ENCODE measurements at places on chromosomes 7 and 10.

- no peak for DNase-seq
Observed at GRCh38 chr7:132577206-132578049, 1.2 kb upstream of the PLXNA4 start.

GRCh38 chr7:134504660-134505164 is 22.7 kb upstream of the AKR1B10 start:
- no peak for DNase-seq

GRCh38 chr7:1476859-1477258 is 17.6 kb upstream of the MICALL2 start:
- no peak for DNase-seq

DNA sequence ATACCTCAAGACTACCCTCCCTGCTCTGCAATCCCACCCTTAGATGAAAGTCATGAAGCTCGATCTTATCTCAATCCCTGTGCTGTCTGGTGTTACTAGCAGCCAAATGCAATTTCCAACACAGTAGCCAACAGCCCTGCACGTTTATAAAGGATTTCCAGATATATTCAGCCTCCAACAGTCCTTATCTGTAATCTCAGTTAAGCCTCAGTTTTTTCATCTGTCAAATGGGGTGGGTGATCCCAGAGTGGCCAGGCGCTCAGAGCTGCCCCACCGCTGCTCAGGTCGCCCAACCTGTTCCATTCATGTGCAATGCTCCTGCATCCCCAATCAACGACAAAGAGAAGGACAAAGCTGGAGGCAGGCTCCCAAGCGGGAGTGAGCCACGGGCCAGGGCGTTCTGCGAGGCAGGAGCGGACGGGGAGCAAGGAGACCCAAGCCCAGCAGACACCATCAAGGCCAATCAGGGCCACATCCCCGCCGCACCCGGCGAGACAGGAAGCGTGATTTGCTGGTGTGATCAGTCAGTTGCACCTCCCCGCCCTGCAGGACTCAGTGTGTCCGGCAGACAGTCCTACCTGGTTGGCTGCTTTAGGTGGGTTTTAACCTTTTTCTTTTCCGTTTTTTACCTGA is 19.7 kb downstream of the PDGFA start:
- DNase-seq, result no peak

DNA sequence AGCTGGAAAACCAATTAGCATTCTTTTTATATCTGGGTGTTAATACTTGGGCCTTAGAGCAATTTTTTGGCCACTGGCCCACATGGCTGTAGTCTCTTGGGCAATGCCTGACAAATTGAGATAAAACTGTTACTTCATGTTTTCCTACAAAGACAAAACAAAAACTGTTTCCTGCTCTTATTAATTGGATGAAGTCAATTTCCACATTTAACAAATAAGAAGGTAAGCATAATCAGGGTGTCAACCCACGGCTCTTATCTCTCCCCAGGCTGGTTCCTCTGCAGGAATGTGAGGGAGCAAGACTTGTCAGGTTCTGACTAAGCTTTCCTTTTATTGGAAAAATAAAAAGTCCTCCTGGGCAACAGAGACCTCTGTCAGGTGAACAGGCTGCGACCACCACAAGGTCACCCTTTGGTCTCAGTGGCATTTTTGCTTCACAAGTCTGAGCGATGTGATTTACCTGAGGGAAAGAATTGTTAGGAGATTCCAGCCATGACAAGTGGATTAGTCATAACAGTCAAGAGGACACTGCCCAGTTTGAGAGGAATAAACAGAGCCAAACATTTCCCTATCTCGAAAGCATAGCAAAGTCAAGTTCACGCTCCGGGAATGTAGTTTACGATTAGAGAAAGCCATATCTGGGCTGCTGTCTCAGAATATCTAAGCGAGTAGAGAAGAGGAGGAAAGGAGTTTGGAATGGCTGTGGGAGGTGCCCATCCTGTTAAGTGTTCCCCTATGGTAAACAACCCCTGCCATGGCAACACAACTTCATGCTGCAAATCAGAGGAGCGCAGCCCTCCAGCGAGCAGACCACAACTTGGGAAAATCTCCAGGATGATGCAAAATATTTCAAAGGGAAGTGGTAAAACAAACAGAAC is 144.4 kb downstream of the TES start:
- DNase-seq, result no peak

GRCh38 chr7:127650847-127651555 is 993 bp upstream of the SND1 start:
- no peak for DNase-seq

DNA sequence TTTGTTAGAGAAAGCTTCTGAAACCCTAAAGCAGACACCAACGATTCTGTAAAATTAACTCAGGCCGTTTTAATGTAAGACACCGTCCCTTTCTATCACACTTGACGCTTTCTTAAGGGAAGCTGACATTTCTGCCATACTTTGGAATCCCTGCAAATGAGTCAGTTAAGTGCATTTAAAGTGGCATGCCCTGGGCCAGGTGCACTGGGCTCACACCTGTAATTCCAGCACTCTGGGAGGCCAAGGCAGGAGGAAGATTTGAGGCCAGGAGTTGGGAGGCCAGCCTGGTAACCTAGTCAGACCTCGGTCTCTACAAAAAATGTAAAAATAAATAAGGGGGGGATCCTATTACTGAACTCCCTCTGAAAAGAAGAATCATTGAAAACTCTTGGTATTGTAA is 4.4 kb downstream of the UBE2H start:
- DNase-seq, result no peak

GRCh38 chr10:117965984-117966383 is 80.8 kb downstream of the RAB11FIP2 start:
- no peak for DNase-seq

- DNase-seq, result no peak
Observed at GRCh38 chr10:2119316-2119715, 382.0 kb upstream of the ADARB2 start.

DNA sequence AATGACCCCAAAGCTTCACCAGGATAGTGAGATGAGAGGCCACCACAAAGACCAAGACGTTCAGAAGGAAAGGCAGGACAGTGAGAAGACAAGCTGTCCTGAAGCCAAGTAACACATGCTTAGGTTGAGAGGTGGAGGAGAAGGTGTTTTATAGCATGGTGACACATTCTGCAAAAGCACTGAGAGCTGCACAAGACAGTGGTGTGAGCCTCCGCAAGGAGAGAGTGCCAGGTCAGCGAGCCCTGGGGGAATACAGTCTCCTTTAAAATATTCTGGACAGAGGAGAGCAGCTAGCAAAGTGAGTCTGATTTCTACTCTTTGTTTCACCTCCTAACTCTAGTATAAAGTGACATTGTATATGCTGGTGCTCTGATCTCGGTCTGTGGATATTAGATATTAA is 68.0 kb upstream of the VKORC1L1 start:
- no peak for DNase-seq

- DNase-seq, result no peak
Observed at GRCh38 chr7:14339861-14340260, 350.4 kb upstream of the ETV1 start.

GRCh38 chr7:132168239-132168638 is 408.0 kb downstream of the PLXNA4 start:
- no peak for DNase-seq

- no peak for DNase-seq
Observed at GRCh38 chr10:126674741-126675515, 4.4 kb upstream of the C10orf90 start.

DNA sequence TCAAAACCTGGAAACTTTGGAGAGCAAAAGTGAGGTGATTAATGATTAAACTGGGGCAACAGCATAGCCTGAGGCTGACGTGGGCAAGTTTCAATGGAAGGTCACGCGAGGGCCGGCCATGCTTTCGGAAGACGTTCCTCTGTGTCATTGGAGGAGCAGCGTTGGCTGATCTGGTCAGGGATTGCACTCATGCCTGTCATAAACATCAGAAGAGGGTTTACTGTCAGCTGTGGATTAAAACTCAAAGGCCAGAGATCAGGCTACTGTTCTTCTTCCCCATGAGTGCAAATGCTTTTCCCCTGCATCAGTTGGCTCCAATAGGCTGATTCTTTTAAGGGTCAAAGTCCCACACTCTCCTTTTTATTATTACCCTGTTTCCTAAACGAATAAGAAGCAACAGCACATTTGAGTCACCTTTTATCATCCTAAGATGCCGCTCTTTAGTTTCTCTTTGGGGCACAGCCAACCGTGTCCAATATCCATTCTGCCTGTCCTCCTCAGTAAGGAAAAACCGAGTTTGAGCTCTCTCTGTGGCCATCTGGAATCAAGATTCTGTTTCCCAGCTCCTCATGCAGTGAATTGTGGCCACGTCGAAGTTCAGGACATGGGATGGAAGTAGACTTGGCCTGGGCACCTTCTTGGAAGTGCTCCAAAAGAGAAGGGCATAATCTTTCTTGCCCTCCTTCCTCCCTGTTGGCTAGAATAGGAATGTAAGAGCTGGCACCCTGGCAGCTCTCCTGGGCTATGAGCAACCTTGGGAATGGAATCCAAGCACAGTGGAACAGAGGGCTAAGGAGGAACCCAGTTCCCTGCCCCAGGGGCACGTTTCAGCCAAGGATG is 62.5 kb upstream of the INSIG1 start:
- no peak for DNase-seq

GRCh38 chr10:132580143-132580542 is 42.6 kb downstream of the INPP5A start:
- DNase-seq, result no peak

DNA sequence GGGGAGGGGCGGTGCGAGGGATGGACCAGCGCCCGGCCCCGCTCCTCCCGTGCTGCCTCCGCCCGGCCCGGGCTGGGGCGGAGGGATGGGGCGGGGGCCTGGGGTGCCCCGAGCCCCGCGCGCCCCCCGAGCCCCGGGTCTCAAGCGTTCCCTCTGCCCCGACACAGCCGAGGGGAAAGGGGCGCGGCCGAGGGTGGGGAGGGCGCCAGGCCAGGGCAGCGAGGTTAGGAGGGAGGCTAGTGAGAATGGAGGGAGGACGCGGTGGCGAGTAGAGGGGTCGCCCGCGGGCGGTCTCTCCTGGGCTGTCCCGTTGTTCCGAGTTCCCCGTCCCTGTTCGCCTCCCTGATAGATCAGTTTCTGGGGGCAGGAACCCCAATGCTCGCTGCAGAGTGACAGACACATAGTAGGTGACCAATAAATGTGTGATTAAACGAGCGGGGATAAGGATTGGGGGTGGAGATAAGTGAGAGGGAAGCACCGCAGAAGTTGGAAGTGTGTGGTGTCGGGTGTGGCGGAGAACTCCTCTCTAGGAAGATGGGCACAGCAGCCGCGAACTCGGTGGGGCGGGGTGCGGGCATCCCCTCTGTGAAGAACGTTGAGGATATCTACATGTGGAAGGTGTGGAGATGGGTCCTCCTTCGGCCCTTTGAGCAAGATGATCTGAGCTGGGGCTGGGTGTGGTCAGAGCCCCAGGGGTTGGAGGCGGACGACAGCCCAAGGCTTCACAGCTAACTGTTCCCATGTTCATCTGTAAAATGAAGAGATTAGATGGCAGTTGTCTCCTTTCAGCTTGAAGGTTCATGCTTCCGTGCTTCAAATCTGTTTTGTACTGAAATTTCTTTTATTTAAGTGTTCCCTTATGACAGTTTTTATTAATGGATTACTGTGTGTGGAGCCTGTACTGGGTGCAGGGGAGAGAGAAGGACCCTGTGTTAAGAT is 580 bp downstream of the ZNF775 start:
- no peak for DNase-seq

GRCh38 chr10:88616250-88616977 is 29.9 kb downstream of the LIPJ start:
- no peak for DNase-seq

DNA sequence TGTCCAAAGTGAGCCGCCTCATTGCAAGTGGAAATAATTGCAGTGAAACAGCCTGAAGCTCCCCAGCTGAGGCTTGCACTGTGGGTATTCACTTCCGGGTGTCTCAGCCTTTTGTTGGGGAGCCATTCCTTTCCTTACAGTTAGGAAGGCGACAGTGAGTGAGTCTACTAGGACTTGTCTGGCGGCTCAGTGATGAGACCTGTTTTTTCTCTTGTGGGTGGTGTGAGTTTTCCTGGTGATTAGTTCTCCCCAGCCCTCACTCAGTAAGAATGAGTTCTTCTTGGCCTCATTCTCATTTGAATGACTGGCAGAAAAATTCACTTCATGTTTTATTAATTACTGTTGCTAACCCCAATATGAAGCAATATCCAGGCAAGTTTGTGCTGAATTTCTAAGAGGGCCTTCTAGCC is 2.6 kb downstream of the PGAM1 start:
- DNase-seq, result no peak

GRCh38 chr10:79138449-79139123 is 69.8 kb downstream of the ZMIZ1 start:
- no peak for DNase-seq

DNA sequence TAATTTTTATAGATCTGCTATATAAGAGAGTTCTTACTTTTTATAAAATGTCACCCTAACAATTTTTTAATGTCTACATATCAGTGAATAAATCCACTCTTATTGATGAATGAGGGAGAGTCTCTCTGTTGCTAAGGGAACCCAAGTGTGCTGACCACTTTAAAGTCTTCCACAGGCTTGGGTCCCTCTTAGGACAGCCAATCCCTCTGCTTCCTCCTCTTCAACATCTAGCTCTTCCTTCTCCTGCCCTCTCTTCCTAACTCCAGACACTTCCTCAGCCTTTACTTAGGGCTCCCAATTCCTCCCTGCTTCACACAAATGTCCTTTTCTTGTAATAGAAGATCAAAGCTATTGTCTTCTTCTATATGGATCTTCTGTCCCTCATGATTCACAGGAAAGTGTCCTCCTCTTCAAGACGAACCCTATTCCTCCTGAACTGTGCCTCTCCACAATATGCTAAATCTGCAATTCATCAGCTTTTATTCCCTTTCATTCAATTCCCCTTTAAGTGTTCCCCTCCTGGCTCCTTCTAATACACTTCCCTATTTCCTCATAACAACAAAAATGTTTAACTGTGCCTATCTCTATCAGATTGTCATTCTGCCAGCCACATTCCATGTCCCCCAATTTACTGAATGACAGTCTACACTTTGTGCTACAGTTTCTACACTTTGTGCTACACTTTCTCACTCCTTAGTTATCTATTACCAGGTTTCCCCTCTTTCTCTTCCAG is 37.7 kb downstream of the CDK6 start:
- no peak for DNase-seq

DNA sequence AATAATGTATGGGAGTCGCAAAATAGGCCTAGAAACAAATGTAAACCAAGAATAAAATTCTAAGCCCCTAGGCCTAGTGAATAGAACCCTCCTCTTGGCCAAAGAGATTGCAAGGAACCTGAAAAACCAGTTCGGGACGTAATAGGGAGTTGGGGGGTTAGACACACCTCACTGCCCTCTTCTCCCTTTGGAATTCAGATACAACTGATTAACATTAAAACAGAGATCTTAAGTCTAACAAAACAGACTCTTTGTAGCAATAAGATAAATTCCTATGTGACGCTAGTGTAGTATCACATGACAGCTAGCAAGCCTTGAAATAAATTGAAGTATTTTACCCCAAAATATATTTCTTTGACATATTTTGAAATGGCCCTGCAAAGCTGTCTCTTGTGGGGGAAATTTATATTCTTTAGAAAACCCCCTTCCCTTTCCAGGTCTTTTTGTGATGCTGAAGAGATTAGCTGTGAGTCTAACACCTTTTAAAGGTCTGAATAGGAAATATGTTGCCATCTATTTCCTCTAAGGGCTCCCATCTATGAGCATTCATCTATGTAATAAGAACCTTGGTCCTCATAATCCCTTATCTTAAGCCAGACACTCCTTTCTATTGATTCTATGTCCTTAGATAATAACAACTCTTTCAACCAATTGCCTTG is 623.4 kb upstream of the NRG3 start:
- no peak for DNase-seq

All from activated T-helper 1 cell treated with Interleukin-2 at 50 U/mL for 16 hours (primary cell).